ENCODE measurements at places on chromosomes 7 and 10.

DNA sequence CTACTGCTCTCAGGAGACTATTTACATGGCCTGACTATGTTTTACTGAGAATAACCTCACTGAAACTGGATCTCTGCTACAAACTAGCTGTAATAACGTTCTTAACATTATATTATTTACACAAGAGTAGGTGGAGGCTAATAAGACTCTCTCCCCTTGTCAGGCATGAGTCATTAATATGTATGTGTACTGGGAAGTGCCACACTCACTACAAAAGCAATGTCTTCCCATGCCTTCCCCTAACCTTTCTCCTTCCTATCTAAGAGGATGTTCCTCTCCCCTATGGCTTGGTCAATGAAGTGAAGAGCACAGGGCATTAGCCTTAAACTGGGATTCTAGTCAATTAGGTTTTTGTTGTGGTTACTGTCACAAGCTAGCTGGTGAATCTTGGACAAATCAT, 147.9 kb downstream of the DGKB start:
- no peak for DNase-seq

GRCh38 chr10:125448596-125448995, 234.4 kb downstream of the TEX36 start:
- DNase-seq, result no peak

GRCh38 chr7:2107386-2108070, 125.2 kb downstream of the MAD1L1 start:
- no peak for DNase-seq

- no peak for DNase-seq
Measured at GRCh38 chr7:141513720-141514119, 37.5 kb upstream of the AGK start.

- no peak for DNase-seq
Measured at GRCh38 chr7:19069842-19070241, 47.6 kb downstream of the TWIST1 start.

GRCh38 chr10:70538195-70538520, 59.6 kb downstream of the PALD1 start:
- no peak for DNase-seq

- no peak for DNase-seq
Measured at GRCh38 chr7:148291799-148292198, 298.8 kb upstream of the C7orf33 start.

- DNase-seq, result no peak
Measured at GRCh38 chr10:21519941-21520436, 5.5 kb downstream of the SKIDA1 start.

DNA sequence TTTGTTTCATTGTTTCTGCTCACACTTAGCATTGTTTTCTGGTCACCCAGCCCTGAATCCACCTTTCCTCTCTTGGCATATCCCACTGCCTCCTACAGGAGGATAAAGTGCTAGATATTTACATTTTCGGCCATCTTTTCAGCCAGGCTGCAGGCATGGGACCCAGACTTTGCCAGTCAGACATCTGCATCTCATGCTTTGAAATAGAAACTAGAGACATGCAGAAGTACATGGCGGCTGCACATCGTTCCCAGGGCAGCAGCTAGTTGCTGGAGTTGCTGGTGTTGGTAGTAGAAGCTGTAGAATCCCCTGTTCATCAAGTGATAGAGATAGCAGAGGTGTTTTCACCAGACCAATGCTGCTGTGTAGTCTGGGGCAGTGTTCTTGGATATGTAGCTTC, 18.7 kb downstream of the STAMBPL1 start:
- no peak for DNase-seq

All from hypothalamus (tissue), 51 donors.